ENCODE measurements at places on chromosomes 13 and 19.

DNA sequence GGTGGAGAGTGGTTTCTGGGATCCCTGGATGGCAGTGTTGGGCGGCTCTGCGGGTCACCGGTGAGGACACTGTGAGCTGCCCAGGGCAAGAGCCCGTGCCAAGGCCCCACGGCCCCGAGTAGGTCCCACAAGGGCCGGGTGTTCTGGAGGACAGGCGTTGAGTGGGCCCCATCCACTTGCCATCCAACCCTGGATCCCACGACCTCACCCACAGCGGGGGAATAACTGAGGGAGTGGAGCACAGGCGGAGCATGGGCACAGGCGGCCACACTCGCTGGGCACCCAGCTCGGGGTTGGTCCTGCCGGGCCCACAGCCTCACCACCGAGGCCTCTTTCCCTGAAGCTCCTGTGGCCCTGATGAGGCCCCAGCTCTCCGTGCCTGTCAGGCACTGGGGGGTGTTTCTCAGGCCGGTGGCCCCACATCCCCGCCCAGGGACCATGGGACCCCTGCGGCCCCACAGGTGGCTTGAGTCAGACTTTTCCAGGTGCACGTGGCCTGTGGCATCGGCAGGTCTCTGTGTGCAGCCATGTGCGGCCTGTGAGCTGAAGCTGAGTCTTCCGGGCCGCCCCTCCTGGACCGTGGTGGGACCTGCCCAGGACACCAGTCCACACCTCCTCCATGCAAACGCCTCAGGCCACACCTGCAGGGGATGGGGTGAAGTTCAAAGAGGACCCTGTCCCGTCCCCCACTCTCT lies 16.6 kb downstream of the TMEM255B start:
- no peak for DNase-seq

DNA sequence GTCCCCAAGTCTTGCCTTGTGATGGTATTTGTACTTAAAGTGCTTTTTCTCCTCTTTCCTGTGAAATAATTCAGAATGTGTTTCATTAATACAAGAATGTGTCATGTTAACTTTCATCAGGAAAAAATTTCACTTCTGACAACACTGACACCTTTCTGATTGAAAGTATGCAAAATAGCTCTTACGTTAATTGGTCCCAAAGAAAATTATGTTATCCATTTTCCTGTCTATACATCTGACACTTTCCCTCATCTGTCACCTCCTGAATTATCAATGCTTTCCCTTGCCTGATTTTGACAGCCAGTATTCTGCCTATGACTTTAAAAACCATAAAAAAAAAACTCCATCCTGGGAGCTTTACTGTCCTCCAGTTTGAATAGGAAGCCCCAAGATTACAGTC lies 336.5 kb downstream of the ATP8A2 start:
- no peak for DNase-seq

DNA sequence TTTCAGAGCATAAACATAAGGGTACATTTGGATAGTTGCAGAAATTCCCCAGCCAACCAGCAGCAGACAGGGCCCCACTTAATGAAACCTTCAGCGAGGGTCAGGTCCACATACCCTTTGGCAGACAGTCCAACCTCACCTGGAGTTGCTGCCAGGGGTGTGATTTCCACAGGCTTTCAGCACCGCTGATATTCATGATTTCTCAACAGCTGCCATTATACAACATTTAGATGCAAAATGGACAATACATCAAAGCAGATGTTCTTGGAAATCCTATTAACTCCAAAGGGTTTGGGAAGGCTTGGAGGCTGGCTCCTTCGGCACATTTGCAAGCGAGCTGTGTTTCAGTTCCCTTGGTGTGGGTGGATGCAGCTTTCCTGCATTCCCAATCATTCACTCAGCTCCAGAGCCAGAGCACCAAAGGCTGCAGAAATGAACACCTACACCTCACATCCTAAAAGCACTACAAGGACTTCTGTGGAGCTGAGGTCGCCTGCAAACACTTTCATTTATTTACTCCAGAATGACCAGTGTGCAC lies 147.2 kb upstream of the VSTM2B start:
- no peak for DNase-seq

DNA sequence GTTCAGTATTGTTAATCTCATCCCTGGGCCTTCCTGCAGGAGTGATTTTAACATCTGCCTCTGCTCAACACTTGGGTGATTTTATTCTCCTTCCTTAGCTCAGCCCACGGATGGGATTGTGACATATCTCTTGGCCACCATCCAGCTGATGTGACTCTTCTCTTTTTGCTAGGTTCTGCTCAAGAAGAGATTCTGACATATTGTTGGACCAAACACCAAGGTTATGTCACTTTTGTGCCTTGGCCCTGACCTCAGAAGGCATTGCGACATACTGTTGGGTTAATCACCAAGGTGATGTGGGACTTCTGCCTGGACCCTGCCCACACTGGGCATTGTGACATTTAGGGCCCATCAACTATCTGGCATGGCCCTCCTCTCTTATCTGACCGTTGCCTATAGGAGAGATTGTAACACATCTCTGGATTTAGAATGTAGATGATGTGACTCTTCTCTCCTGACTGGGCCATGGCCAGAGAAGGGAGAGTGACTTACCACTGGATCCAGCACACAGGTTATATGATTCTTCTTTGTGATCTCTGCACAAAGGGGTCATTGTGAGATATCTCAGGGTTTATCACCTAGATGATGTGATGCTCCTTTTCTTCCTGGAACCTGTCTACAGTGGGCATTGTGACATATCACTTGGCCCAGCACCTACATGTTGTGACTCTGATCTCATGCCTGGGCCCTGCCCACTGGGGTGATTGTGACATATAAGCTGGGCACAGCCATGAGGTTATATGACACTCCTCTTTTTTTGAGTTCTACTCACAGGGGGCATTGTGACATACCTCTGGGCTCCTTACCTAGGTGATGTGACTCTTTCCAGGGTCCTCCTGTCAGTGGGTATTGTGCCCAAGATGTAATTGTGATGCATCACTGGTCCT lies 88.8 kb downstream of the ZNF429 start:
- DNase-seq = no peak

- no peak for DNase-seq
Observed at GRCh38 chr13:32659736-32660135, 73.5 kb downstream of the PDS5B start.

DNA sequence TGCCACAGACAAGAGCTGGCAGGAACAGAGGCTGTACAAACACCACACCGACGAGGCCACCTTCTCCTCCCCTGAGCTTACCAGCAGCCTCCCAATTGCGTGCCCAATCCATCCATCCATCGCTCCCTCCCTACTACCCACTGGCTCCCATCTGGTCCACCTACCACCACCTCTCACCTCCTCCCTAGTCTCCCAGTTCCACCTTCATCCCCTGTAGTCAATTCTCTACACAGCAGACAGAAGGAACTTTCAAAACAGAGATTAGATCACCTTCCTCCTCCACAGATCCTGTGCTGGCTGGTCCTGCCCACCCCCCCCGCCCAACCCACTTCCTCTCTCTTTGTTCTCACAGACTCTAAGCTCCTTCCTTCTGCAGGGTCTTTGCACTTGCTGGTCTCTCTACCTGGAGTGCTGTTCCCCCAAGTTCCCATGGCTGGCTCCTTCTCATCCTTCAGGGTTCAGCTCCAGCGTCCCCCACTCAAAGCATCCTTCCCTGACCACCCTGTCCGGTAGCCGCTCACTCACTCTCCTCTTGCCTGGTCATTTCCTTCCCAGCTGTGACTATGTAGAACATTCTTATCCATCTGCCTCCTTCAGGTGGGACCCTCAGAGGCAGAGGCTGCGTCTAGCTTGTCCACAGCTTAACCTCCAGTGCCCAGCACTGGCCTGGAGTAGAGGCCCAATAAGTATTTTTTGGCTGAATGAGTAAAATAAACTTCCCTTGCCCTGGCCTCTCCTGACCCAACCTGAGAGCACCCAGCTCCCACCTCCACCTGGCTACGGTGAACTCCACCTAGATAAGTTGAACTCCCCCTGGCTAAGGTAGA lies 23.0 kb downstream of the PIN1 start:
- no peak for DNase-seq

- peak; percentile 5 for DNase-seq
Observed at GRCh38 chr13:109971456-109972090, 185.2 kb upstream of the IRS2 start.

- DNase-seq = no peak
Observed at GRCh38 chr13:110354123-110354627, 47.1 kb downstream of the COL4A2 start.

DNA sequence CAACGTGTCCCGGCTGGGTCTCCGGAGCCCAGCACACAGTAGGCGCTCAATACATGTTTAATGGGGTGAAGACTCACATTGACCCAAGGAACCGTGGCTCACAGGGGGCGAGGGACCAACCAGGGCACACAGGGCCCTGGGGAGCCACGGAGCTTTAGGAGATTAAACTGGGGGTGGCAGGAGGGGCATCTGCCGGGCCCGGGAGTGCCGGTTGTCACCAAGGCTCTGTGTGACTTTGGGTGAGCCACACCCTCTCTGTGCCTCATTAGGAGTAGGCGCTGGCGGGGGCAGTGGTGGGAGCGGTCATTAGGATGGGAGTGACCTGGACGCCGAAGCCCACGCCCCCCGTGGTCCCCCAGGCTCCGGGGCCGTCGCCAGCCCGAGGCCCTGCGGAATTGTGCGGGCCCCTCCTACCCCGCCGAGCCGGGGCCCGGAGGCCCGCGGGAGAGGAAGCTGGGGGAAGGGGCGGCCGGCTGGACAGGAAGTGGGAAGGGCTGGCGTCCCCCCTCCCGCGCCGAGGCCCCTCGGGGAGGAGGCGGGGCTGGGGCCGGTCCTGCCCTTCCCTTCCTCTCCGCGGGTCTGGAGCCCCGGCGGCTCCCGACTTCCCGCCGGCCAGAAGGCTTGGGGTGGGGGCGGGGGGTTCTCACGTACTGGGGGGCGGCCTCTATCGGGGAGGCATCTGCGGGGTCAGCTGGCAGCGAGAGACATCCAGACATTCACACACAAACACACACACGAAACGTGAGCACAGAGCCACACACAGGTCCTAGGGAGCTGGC lies 1.8 kb upstream of the SSBP4 start:
- DNase-seq = peak; percentile 69

- no peak for DNase-seq
Observed at GRCh38 chr13:80655778-80656511, 315.0 kb upstream of the SPRY2 start.

- no peak for DNase-seq
Observed at GRCh38 chr19:55644842-55645511, 1.5 kb downstream of the ZNF581 start.

- peak; percentile 83 for DNase-seq
Observed at GRCh38 chr13:75365724-75366173, 116.2 kb downstream of the TBC1D4 start.

DNA sequence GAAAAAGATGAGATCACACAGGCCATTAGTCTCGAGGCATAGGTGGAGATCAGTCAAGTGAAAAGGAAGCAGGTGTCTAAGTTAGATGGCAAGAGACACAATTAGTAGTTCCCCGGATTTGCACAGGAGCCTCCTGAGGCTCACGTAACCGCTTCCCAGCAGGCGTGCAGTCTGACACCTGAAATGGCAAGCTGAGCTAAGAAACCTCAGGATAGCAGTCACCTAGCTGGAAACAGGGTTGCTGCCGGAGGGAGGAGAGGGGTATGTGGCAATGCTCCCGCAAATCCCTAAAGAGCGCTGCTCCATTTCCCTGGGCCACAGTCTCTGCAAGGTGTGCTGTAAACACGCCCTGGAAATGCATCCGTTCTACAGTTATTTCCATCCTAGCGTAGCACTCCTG lies 1151.0 kb downstream of the DIAPH3 start:
- no peak for DNase-seq

GRCh38 chr19:35118268-35119020 lies 2.8 kb downstream of the FXYD3 start:
- DNase-seq = no peak

- peak; percentile 95 for DNase-seq
Observed at GRCh38 chr13:106182404-106182803, 353.1 kb downstream of the EFNB2 start.

GRCh38 chr13:46617229-46617721 lies 64.3 kb downstream of the LRCH1 start:
- DNase-seq = peak; percentile 22

- peak; percentile 25 for DNase-seq
Observed at GRCh38 chr19:45253396-45254027, 2.4 kb downstream of the MARK4 start.

GRCh38 chr13:27269114-27269665 lies 1.4 kb upstream of the RASL11A start:
- DNase-seq = peak; percentile 46

DNA sequence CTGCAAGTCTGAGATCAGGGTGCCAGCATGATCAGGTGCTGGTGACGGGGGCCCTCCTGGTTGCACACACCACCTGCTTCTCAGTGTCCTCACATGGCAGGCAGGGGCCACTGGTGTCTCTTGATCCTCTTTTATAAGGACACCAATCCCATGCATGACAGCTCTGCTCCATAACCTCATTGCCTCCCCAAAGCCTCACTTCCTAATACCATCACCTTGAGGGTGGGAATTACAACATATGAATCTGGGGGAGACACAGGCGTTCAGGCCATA lies 15.0 kb upstream of the MIER2 start:
- DNase-seq = no peak

GRCh38 chr19:16366433-16367260 lies 42.0 kb downstream of the KLF2 start:
- DNase-seq = no peak

DNA sequence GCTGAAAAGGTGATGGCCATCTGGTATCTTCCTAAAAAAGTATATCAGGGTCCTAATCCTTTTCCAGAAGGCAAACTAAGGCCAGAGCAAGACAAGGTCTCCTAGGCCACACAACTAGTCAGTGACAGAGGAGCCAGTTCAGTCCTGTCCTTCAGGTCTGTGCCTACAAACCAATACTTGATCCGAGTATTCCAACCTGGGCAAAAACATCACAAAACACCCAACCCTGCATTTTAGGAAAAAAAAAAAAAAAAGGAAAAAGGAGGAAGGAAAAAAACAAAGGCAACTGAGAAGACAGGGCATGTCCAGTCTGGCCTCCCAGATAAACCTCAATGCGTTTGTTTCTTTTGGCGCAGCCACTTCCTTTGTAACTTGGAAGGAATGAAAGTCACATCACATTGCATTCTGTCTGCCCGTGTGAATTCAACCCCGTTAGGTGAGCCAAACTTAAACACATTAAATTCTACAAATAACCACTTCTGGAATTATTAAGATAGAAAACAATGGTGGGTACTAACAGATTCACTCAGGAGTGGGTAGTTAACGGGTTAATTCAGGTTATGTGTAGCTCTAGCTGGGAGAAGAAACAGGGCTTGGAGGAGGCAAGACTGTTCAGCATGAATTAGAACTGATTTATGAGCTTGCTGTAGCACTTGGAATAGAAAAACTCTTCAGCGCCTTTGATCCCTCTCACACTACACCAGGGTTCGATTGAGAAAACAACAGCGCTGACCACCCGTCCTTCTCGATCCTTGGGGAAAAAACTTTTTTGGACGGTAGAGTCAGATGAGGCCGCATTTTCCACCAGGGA lies 43.0 kb upstream of the HNRNPA1L2 start:
- DNase-seq = peak; percentile 79

GRCh38 chr13:21549633-21550032 lies 54.3 kb downstream of the MICU2 start:
- no peak for DNase-seq
